ENCODE measurements at places on chromosomes 1 and 21.

- no peak for DNase-seq
Observed at GRCh38 chr1:193971595-193971994, 785.2 kb upstream of the B3GALT2 start.

DNA sequence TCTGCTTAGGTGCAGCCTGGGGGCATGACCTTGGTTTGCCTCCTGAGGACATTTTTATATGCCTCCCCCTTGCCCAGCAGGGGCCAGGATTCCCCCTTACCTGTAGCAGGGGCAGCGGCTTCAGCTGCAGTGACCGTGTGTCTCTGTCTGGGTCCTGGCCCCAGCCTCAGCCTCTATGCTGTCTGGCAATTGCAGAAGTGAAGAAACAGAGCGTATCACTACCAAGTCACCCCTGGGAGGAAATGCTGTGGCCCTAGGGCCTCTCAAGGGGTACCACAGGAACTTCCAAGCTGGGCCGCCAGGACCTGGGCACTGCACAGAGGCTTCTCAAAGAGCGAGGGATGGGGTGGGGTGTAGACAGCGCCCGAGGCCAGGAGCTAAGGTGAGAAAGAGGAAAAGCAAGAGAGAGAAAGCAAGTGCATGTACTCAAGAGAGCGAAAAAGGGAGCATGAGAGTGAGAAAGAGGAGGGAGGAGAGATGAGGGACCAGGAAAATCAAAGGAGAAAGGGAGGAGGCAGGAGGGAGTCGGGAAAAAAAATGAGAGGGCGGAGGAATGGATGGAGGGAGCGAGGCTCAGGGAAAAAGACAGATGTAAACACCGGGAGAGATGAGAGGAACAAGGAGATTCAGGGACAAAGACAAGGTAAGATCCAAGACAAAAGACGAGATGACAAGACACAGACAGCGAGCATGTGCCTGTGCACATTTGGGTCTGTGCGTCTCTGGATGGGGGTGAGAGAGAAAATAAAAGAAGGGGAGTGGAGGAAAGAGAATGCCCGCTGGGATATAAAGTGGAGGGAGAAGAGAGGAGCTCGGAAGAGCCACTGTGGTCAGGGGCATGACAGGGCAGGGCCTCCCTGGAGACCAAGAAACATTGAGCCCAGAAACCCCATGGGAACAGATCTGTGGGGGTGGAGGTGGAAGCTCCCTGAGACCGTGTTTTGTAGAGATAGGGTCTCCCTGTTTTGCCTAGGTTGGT is at the start of gene PTAFR:
Gene PTAFR (minus strand): TSS at position 199 of the 979 bp plus-strand sequence. CDS start 25,669 bp downstream, outside the sequence.
- DNase-seq: no peak

GRCh38 chr1:178962853-178963711 is 62.6 kb upstream of the FAM20B start:
- DNase-seq: no peak

GRCh38 chr1:204990059-204990664 is 52.9 kb upstream of the CNTN2 start:
- DNase-seq: no peak

GRCh38 chr1:153032677-153033308 is 1.8 kb downstream of the SPRR1B start:
- DNase-seq: peak; percentile 24

GRCh38 chr1:169892927-169893644 is 610 bp downstream of the SCYL3 start:
- DNase-seq: peak; percentile 66
